ENCODE measurements at places on chromosomes 3 and 15.

- DNase-seq: no peak
These were observed 480.5 kb upstream of the ARRDC4 start for GRCh38 chr15:97479957-97480356.

DNA sequence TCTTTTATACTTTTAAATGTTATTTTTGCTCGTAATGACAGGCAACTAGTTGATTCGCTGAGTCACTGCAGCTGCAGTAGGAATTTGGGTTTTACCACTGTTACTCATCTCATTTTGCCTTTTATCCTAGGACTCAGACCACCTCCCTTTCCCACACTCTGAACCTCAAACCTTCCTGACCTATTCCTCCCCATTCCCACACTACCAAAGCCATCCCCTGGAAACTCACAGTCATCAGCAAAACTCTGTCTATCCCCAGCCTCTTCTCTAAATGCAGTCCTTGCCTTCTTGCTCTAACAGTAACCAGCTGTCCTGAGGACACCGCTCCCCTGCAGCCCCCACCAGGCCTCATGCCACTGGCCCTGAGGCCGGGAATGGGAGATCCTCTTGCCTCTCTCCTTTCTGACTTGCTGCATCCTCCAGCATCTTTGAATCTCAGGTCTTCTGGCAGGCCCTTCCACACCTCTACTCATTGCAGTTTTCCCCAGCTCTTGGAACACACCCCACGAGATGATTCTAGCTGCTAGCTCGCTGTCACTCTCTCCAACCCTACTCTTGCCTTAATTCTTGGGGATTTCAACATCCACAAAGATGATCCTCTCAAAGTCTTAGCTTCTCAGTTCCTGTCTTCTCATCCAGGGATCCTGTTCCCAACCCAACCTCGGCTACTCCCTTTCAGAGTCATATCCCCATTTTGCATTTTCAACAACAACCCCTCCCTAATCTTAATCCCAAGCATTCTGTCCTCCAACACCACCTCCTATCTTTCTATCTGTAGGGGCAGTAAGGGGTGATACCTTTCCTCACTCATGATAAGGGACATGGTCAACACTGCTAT is 55.9 kb upstream of the C3orf80 start:
- DNase-seq: no peak

DNA sequence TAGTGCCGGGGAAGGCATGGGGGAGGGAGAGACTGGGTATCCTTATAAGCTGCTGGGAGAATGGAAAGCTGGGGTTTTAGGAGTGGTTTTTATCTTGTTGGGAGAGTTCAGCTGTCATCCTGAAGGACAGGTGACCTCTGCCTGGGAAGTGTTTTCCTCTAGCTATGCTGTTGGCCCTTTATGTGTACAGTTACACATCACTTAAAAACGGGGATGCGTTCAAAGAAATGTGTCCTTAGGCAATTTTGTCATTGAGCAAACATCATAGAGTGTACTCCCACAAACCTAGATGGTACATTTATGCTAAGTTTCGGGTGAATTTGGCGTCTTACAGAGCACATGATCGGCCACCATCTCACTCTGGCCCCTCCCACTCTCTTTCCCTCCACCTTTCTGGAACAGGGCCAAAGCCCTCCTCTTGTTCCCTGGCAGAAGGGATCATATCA is 164.3 kb upstream of the NUDT16 start:
- DNase-seq: no peak

DNA sequence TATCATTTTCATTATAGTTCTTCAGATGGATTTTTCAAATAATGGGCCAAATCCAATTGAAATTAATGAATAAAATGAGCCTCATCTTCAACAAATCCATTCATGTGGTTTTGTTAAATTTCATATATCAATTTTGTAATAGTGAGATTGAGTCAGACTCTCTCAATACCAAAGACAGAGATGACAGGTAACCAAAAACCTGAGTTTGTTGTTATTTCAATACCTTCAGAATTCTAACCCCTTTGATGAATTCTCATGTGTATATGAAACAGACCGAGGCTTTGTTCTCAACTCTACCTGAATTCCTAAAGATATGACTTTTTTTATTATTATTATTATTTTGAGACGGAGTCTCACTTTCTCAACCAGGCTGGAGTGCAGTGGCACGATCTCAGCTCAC is 92.8 kb downstream of the FOXP1 start:
- DNase-seq: no peak

DNA sequence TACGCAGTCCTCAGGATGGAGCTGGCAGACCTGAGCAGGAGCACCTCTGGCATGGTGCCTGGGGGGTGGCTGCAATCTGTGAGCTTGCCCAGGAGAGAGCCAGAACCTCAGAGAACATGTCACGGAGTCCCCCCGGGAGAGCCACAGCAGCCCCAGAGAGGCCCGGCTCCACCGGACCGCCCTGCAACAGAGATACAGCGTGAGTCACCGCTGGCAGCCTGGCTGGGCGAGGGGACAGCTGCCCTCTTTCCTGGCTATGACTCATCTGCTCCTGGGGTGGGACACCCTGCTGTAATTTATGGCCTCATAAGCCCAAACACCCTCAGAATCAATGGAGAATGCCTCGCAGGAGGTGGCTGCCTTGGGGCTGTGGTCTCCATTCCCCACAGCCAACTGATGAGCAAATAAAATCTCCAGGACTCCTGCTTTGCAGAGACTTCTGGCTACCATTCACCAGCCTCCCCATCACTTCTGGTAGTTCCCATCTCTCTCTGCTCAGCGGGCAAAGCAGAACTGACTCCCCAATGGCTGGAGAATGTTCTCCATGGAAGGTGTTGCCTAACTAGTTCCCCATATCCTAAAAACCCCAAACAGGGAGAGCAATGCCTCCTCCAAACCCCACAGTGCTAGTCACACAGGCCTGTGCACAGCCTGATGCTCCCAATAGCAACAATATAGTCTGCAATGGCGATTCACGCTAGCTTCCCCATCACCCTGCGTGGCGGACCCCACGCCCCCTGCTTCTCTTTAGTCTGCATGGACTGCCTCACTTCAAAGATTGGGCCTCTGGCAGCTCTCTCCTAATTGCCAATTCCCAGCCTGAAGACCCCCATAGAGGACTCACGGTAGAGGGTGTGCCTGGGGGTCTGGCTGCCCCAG is 21.6 kb downstream of the ACSBG1 start:
- no peak for DNase-seq

- no peak for DNase-seq
These were observed 387.3 kb upstream of the THBS1 start for GRCh38 chr15:39193611-39194010.

GRCh38 chr15:60424006-60424405 is 26.2 kb upstream of the ANXA2 start:
- DNase-seq: no peak

GRCh38 chr3:13835246-13835645 is 44.6 kb downstream of the WNT7A start:
- DNase-seq: no peak

DNA sequence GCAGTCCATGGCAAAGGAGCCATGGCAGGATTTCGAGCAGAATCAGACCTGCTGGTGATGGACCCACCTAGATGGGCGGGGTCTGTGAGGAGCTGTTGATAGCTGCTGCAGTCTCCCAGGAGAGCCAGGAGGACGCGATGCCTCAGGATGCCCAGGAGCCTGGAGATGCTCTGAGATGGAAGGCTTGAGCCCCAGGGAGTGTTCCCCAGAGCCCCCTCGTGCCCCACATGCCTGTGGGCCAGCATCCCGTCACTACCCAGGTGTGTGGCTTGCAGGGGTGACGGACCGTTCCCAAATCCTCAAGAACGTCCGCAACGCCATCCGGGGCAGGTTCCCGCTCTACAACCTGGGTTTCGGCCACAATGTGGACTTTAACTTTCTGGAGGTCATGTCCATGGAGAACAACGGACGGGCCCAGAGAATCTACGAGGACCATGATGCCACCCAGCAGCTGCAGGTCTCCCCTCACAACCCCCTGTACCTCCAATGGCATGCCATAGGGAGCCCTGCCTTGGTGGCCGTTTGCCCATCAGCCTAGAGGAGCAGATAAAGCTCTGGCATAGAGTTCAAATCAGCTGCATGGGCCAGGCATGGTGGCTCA is 6.7 kb downstream of the ITIH1 start:
- DNase-seq: no peak

Data from activated T-cell treated with anti-CD3 and anti-CD28 coated beads for 48 hours (primary cell).